ENCODE measurements at places on chromosomes 7 and 10.

- DNase-seq: no peak
Measured at GRCh38 chr10:71776481-71776925, 3.2 kb upstream of the VSIR start.

DNA sequence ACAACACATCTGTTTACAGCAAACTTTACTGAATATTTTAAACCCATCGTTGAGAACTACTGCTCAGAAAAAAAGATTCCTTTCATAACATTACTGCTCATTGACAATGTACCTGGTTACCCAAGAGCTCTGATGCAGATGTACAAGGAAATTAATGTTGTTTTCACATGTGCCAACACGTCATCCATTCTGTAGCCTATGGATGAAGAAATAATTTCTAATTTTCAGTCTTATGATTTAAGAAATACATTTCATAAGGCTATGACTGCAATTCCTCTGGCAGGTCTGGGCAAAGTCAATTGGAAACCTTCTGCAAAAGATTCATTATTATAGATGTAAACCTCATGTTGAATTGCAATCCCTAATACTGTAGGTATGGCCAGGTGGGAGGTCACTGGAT is 16.7 kb upstream of the CNNM1 start:
- DNase-seq: no peak

- DNase-seq: no peak
Measured at GRCh38 chr7:143369678-143370651, 7.5 kb upstream of the FAM131B start.

GRCh38 chr7:5423306-5423975 is at the start of gene TNRC18:
Gene TNRC18, minus strand, starts transcription at chr7:5423834. Its CDS starts 2,588 bp downstream, at chr7:5421246.
- DNase-seq: peak; percentile 67

- DNase-seq: no peak
Measured at GRCh38 chr10:74585231-74586087, 240.9 kb upstream of the KAT6B start.

GRCh38 chr10:72133517-72133916 is 45.2 kb upstream of the SPOCK2 start:
- no peak for DNase-seq

GRCh38 chr7:6315746-6316145 is 43.3 kb upstream of the CYTH3 start:
- DNase-seq: no peak

DNA sequence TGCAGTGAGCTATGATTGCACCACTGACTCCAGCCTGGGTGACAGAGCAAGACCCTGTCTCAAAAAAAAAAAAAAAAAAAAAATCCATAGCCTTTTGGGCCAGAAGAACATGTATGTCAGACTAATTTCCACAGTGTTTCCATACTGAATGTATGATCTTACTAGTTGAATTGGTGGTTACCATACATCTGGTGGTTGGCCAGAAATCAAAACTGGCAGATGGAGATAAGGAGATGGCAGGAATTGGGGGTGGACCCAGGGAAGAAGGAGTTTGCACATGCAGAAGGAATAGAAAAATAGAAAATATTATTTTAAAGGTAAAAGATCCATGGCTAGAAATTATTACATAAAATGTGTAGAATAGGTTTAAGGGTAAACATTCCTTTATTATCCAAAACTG is 3.7 kb upstream of the ATOH7 start:
- DNase-seq: no peak

DNA sequence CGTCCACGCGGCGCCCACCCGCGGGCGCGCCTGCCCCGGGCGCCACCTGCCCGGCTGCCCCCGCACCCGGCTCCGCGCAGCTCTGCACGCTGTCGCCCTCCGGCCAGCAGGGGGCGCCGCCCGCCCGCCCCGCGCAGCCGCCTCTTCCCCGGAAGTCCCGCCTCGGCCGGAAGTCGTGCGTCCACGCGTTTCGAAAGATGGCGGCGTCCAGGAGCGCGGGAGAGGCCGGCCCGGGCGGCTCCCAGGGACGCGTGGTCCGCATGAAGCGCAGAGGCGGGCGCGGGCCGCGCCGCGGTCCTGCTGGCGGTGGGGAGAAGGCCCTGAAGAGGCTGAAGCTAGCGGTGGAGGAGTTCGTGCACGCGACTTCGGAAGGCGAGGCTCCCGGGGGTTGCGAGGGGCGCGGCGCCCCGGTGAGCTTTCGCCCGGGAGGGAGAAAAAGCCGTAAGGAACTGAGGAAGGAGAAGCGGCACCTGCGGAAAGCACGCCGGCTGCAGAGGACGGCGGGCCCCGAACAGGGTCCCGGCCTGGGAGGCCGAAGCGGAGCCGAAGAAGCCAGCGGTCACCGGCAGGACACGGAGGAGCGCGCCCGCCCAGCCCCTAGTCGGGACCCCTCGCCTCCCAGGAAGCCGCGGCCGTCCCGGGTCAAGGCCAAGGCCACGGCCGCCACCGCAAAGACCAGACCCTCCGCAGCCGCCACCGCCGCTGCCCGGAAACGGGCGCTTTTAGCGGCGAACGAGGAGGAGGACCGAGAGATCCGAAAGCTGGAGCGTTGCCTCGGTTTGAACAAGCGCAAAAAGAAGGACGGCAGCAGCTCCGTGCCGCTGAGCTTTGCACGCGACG is at the start of gene NOM1:
TSS of gene NOM1 (plus strand) at position 172 of the 840 bp plus-strand sequence. CDS start at position 198, 26 bp downstream.
- DNase-seq: peak; percentile 89

- no peak for DNase-seq
Measured at GRCh38 chr7:151814400-151815009, 62.4 kb downstream of the PRKAG2 start.

DNA sequence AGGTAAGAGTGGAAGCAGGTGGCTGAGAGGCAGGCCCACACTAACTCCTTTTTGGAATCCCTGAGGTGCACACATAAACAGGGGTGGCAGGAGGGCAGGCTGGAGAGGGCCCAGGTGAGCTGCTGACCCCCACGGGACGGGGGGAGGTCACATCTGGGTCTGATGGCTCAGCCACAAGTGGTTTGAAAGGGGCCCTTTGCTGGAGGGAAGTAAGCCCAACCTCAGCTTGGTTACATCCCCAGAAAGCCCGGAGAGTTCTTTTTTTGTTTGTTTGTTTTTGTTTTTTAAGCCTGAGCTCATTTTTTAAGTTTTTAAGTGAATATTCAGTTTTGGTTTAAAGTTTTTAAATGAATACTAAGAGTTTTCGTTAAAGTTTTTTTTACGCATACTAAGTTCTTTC is 72.8 kb upstream of the CUX1 start:
- DNase-seq: no peak

GRCh38 chr7:80493121-80493849 is 18.6 kb downstream of the GNAT3 start:
- DNase-seq: no peak

DNA sequence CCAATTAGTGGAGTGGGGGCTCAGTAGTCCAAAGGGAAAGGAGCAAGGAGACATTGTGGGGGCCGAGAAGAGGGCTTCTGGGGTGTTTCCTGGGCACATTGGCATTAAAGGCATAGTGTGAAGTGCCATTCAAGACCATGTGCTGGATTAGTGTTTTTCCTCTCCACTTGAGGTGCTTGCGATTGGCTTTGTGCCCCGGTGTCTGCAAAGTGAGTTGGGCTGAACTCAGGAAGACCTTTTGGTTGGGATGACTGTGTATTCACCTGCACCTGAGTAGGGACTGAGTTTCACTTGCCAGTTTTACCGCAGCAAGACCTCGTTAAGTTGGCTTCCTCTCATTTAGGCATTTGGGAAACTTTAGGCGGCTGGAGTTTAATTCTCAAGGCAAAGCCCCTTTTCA is 73.0 kb downstream of the TCF7L2 start:
- DNase-seq: no peak

DNA sequence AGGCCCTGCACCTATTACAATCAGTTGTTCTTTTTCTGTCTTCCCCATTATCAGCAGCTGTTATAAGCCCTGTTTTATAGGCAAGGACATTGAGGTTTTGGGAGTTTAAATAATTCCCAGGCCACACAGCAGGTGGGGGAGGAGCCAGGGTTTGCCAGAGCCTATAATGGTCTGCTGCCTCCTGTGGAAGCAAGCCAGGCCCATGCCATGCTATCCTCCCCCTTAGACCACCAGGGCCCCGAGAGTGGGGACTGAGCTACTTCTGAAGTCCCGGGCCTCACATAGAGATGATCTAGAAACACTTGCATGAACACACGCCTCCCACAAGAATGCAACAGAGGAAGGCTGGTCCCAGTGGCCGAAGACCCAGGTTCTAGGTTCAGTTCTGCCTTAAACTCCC is 141.7 kb downstream of the SH3PXD2A start:
- DNase-seq: no peak

- DNase-seq: no peak
Measured at GRCh38 chr7:55970561-55970960, 6.2 kb downstream of the NIPSNAP2 start.

- no peak for DNase-seq
Measured at GRCh38 chr10:31278279-31278941, 40.6 kb upstream of the ZEB1 start.

DNA sequence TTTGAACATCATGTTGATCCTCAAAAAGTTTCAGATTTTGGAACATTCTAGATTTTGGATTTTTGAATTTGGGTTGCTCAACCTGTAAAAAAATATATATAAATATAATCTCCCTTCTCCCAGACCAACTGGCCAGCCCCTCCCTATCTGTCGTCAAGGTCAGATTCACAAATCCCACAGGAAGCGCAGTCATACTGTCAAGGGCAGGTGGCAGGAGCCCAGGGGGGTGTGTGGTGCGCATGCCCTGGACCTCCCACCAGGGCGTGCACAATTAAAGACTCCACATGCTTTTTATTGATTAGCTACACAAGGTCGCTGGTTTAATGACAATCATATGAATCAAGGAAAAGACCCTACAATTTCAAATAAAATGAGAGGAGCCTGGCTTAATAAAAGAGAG is 77.0 kb upstream of the EEPD1 start:
- DNase-seq: no peak

GRCh38 chr10:48582970-48583369 is 21.9 kb downstream of the ARHGAP22 start:
- no peak for DNase-seq

DNA sequence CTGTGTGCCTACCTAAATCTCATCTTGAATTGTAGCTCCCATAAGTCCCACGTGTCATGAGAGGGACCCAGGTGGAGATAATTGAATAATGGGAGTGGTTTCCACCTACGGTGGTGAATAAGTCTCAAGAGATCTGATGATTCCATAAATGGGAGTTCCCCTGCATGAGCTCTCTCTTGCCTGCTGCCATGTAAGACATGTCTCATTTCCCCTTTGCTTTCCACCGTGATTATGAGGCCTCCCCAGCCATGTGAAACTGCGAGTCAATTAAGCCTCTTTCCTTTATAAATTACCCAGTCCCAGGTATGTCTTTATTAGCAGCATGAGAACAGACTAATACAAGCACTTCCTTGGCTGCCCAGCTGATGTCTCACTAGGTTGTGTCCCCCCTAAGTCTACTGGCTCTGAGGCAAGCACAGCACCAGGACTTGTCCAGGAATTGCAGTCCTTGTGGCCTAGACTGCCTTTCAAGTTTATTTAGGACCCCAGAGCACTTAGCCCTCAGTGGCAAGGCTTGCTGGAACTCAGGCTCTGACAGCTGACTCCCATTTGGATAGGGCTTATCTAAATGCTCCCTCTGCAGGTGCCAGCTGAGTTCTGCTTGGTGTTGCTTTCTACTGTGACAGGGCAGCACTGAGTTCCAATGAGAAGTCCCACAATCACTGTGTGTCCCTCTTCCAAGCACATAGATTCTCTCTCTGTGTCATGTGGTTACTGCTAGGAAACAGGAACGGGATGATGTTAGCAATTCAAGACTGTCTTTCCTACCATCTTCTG is 59.0 kb upstream of the TAS2R16 start:
- no peak for DNase-seq

DNA sequence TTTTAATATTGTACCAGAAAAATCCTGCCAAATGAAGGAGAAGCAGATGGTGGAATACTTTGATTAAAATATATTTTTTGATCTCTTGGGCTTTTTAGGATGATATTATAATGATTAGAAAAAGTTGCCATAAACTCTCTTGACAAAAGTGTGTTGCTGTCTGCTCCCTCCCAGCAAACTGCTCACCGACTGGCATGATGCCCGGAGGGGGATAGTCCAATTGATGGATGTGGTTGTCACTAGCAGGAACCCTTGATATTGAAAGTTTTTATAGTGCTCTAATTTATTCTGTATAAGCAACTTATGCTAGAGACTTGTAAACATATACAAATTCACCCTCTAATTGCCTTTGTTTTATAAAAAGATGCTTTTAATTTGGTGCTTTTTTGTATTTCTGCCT is 114.0 kb downstream of the DNAH11 start:
- DNase-seq: no peak

DNA sequence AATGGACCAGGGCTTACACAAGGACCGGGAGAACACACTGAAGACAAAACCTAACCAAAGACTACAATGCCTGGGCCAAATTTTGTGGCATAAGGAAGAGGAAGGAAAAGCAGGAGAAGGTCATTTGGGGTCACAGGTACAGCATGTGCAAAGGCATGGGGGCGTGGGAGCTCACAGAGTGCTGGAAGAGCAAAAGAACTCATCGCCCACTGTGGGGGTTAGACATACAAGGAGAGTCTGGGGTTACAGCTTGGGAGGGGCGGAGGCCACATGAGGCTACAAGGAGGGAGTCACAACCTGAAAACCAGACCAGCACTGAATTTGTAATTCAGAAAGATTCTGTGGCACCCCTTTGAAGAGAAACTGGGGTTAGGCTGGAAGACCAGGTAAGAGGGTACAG is 9.7 kb downstream of the PUS7 start:
- no peak for DNase-seq

GRCh38 chr7:27151931-27152815 is at the start of gene HOXA3:
Gene HOXA3, minus strand, starts transcription at chr7:27152583. Its CDS starts 41,943 bp downstream, at chr7:27110640.
- peak; percentile 70 for DNase-seq

- DNase-seq: no peak
Measured at GRCh38 chr7:81487516-81487915, 282.3 kb downstream of the HGF start.

- DNase-seq: no peak
Measured at GRCh38 chr7:100467638-100468373, 3.7 kb upstream of the SPACDR start.

DNA sequence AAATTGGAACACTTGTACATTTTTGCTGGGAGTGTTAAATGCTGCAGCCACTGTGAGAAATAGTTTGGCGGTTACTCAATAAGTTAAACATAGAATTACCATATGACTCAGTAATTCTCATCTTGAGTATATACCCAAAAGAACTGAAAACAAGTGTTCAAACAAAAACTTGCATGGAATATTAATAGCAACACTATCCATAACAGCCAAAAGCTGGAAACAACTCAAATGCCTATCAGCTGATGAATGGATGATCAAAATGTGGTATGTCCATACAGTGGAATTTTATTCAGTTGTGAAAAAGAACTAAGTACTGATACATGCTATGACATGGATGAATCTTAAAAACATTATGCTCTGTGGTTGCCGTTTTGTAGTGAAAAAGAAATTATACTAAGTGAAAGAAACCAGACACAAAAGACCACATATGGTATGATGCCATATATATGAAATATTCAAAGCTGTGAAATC is 63.0 kb upstream of the SP4 start:
- no peak for DNase-seq

Data from ureter (tissue), 1 donor.